ENCODE measurements at places on chromosomes 7 and 10. TPM values are rescaled to one million over a fixed set of nuclear protein-coding genes. Genes with fewer than 3 reads are reported as not detected.

Gene RTKN2
- total RNA-seq, result 0.96 TPM

Gene JAKMIP3
- 0.79 TPM for total RNA-seq

Gene NPSR1
- total RNA-seq, result not detected

Gene CLRN3
- total RNA-seq, result 0.07 TPM

Gene TUBAL3
- 0.24 TPM for total RNA-seq

Gene SUN3
- 0.13 TPM for total RNA-seq

Gene SAMD9L
- total RNA-seq, result 0.45 TPM

Gene CYP26A1
- 2.5 TPM for total RNA-seq

Gene ACTR3C
- total RNA-seq, result 0.02 TPM

Gene MXI1
- 7.2 TPM for total RNA-seq
